Natural killer cell (primary cell): ENCODE measurements at places on chromosomes 16 and 17. TPM values are rescaled to one million over a fixed set of nuclear protein-coding genes. Genes with fewer than 3 reads are reported as not detected.

SRCIN1 gene
- 0.50 TPM for total RNA-seq

- no peaks in the 10 kb centered on the region for H3K27me3 ChIP-seq
- H3K36me3 ChIP-seq = no peaks in the 10 kb centered on the region
- H3K4me3 ChIP-seq = no peak overlapping the region
- no peak overlapping the region for H3K27ac ChIP-seq
- H3K4me1 ChIP-seq = no peaks in the 10 kb centered on the region
These were observed 211.0 kb upstream of the GSE1 start for GRCh38 chr16:85401917-85402766.

DNA sequence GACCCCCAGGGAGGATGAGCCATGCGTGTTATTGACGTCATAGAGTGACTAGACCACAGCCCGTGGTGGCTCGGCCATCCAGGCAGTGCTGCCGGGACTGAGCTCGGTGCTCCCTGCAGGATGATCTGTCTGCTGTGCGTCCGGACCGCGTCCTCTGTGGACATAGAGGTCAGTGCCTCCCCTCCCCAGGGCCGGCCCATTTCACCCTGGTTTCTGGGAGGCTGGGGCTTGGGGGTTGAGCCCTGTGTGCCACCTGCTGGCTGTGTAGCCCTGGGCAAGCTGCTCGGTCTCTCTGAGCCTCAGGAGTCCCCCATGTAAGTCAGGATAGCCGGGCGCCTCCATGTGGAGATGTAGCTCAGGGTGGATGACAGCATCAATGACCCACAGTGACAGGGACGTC lies 8.3 kb downstream of the TSC2 start:
- no peak for DNase-seq
- H3K27ac ChIP-seq = no peak overlapping the region
- no peak overlapping the region for H3K4me3 ChIP-seq

- no peaks in the 10 kb centered on the region for H3K36me3 ChIP-seq
- H3K27ac ChIP-seq = no peak overlapping the region
- no peak overlapping the region for H3K4me3 ChIP-seq
- peaks cover 5% of the 10 kb centered on the region for H3K27me3 ChIP-seq
- H3K4me1 ChIP-seq = peaks cover 9% of the 10 kb centered on the region
These were observed 5.3 kb downstream of the OSGIN1 start for GRCh38 chr16:83958137-83958845.
